ENCODE measurements at places on chromosomes 2 and 18.

DNA sequence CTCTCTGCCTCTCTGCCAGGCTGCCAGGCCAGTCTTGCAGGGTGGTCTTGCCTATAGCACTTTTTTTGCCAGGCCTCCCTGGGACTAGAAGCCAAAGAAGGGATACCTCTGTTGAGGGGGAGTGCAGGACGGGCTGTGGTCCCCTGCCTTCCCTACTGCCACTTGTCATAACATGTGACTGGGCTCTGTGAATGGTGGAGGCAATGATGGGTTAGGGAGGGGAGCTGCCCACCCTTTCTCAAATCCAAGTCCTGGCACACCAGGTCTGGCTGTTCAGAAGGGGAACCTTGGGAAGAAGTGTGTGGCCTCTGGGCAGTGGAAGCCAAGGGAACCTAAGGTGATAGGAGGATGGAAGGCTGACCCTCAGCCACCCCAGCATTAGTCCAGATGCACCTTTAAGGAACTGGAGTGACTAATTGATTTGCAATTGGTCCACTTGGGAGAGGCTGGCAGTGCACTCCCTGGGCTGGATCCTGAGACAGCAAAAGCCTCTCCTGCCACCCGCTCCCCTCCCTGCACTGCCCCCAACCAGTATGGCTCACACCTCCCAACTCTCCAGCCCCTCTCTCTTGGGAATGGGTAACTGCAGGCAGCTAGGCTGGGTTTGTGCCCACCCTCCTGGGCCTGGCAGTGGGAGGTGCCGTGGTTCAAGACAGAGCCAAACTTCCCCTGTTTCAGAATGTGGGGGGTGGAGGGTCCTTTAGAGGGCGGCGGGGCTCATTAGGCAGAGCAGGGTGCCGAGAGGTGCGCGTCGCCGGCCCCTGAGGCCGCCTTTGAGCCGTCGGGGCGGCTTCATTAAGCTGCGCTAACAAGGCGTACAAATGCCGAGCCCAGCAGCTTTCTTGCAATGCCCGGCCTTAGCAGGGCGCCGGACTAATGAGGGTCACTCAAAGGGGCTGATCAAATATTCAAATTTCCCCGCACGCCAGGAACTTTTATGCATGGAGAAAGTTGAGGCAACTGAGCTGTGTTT is 4.5 kb upstream of the SIX3 start:
- DNase-seq = no peak

DNA sequence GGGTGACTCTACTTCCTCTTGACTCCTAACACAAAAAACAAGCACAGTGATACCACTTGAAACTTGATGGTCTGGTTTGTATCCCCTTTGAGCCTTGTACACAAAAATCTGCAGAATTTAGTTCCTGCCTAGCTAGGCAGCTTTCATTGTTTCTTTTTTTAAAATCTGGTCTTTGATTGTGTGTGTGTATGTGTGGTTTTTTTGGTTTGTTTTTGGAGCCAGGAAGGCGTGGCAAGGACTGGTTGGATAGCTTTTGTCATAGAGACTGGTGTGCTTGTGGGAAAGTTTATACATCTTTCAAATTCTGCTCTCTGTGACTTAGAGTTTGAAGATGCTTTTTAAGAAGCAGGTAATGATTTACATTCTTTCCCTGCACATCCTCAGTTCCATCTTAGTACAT is 127.4 kb downstream of the TANC1 start:
- no peak for DNase-seq

DNA sequence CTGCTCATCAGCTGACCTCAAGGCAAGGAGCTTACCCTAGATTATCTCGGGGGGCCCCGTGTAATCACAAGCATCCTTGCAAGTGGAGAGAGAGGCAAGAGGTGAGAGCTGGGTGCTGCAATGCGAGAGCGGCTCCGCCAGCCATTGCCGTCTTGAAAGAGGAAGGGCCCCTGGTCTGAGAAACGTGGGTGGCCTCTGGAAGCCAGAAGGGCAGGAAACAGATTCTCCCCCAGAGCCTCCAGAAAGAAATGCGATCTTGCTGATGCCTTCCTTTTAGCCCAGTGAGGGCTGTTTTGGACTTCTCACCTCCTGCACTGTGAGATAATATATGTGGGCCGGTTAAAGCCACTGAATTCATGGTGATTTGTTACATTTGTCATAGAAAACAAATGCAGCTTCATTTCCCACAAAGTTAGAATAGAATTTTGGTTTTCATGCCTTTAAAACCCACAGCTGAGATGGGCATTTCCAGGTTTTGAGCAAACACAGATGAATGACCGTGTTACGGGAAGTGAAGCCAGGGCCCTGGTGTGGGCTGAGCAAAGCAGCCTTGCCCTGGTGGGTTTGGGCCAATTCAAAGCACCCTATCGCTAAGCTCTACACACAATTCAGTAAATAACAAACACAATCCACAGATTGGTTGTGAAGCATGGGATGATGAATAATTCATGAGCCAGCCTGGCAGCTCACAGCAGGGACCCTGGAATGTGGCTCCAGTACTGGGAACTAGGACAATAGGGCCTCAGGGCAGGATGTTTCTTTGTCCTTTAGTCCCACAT is 319.9 kb upstream of the HS6ST1 start:
- DNase-seq = peak; percentile 37

DNA sequence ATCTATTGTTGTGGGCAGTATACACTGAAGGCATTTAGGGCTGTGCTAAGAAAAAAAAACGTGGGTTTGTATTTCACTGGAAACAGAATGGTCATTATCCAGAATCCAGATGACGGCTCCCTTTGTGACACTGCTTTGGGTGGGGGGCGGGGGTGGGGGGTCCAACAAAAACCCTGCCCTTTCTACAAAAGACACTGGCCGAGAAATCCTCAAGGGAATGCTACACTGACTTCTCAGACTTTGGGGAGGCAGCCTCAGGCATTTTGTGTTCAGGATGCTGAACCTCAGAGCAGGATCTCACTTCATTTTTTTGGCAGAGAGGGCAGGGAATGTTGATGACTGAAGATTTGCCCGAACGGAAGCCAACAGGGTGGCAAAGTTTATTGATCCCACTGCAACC is 417.1 kb downstream of the HRH4 start:
- no peak for DNase-seq

DNA sequence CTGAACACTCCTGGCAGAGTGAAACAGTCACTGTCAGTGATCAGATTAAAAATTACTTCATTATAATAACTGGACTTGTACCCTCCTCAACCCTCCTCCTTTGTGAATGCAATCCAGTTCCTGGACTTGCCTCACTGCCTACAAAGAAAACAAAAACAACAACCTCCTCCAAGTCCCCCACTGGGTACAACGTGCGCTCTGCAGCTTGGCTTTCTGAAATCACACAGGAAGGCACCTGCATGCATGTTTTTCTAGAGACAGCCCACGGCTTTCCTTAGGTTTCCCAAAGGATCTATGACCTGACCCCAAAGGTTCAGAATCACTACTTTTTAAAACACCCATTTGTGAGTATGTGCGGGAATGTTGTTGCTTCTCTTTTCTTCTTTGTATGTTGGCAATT is 61.4 kb upstream of the TUBA3E start:
- DNase-seq = no peak

- no peak for DNase-seq
These were observed 81.5 kb upstream of the GPC1 start for GRCh38 chr2:240353944-240354343.

DNA sequence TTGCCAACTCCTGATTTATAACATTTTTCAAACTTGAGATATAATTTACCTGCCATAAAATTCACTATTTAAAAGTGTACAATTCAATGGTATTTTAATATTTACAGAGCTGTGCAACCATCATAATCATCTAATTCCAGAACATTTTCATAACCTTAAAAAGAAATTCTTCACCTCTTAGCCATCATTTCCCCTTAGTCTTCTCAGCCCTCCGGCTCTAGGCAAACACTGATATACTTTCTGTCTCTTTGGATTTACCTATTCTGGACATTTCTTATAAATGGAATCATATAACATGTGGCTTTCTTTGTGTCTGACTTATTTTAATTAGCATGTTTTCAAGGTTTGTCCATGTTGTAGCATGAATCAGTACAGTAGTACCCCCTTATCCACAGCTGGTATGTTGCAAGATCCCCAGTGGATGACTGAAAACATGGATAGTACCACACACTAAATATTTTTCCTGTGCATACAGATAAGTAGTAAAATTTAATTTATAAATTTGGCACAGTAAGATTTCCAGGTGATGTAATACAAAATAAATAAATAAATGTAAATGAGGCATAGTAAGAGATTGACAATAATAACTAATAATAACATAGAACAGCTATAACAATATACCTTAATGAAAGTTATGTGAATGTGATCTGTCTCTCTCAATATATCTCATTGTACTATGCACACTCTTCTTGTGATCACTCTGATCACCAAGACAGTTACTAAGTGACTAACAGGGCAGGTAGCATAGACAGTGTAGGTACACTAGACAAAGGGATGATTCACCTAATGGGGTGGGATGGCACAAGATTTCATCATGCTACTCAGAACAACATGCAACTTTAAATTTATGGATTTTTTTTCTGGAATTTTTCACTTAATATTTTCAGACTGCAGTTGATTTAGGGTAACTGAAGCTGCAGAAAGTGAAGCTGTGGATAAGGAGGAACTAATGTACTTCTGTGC is 73.1 kb downstream of the RAB3GAP1 start:
- no peak for DNase-seq
